CD4-positive, alpha-beta T cell (primary cell): ENCODE measurements at places on chromosomes 12 and 14. TPM values are rescaled to one million over a fixed set of nuclear protein-coding genes. Genes with fewer than 3 reads are reported as not detected.

- H3K27ac ChIP-seq = no peak overlapping the region
- H3K27me3 ChIP-seq = no peaks in the 10 kb centered on the region
- peaks cover 34% of the 10 kb centered on the region for H3K4me1 ChIP-seq
- H3K36me3 ChIP-seq = no peaks in the 10 kb centered on the region
- H3K4me3 ChIP-seq = no peak overlapping the region
These were observed 37.7 kb downstream of the LRRC74A start for GRCh38 chr14:76863724-76864407.

Gene ESPL1
- 0.20 TPM for total RNA-seq

DNA sequence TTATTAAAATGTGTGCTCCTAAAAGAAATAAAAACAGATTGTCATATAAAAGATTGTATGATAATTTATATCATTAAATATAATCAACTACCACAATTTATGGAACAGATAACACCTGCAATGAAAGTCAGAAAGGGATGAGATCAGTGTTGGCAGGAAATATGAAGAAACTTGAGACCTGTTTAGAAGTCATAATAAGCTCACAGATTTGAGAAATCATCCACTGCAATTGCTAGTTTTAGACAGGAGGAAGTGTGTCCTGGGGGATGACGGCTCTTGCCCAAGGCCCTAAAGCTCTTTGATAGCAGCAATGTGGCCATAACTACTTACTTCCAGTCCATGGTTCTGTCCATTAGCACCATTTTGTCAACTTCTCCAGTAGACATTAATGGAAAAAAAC is 122.8 kb upstream of the SOX5 start:
- no peak overlapping the region for H3K27ac ChIP-seq
- DNase-seq = no peak
- no peaks in the 10 kb centered on the region for H3K4me1 ChIP-seq
- H3K27me3 ChIP-seq = no peaks in the 10 kb centered on the region
- H3K4me3 ChIP-seq = no peak overlapping the region
- H3K36me3 ChIP-seq = no peaks in the 10 kb centered on the region

DNA sequence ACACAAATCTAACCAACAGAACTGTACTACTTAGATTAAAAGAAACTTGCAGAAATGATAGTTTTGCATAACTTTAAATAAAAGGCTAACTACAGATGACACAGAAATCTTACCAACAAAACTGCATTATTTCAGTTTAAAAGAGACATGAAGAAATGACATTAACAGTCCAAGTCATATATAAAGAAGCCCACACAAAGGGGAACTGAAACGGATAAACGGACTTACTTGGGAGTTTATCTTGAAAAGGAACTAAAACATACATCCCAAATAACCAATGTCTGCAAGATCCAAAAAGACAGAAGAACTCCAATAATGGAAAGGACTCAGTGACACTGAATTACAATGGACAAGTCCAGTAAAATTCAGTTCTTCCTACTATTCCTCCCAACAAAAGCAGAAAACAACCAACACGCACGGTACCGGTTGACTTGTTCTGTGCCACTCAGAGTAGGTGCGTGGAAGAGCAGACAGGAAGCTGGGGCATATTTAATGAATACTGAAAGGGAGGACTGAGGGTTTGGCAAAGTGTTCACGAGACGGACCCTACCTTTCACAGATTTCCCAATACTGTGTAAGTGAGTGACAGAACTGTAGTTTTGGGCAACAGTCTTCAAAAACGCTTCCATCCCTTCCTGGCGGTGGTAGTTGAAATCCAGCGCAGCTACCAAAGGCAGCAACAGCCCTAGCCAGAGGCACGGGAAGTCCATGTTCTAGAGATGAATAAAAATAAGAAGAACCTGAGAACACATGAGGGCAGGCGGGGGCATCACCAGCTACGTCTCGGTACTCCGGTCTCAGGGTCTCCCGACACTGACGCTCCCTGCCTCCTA is 627 bp downstream of the CPM start:
- no peak overlapping the region for H3K27ac ChIP-seq
- DNase-seq = peak; percentile 35
- no peaks in the 10 kb centered on the region for H3K36me3 ChIP-seq
- peaks cover 8% of the 10 kb centered on the region for H3K4me1 ChIP-seq
- H3K27me3 ChIP-seq = peaks cover 10% of the 10 kb centered on the region

Gene MUCL1
- not detected for total RNA-seq

GRCh38 chr12:26205941-26206340 is 10.6 kb downstream of the SSPN start:
- no peak for DNase-seq
- no peak overlapping the region for H3K4me3 ChIP-seq
- no peaks in the 10 kb centered on the region for H3K27me3 ChIP-seq
- H3K36me3 ChIP-seq = no peaks in the 10 kb centered on the region
- H3K27ac ChIP-seq = no peak overlapping the region

GRCh38 chr14:24277606-24278321 is 6.4 kb upstream of the RABGGTA start:
- H3K4me3 ChIP-seq = no peak overlapping the region
- peaks cover 50% of the 10 kb centered on the region for H3K4me1 ChIP-seq
- H3K36me3 ChIP-seq = no peaks in the 10 kb centered on the region
- no peak for DNase-seq
- no peaks in the 10 kb centered on the region for H3K27me3 ChIP-seq
- no peak overlapping the region for H3K27ac ChIP-seq

DNA sequence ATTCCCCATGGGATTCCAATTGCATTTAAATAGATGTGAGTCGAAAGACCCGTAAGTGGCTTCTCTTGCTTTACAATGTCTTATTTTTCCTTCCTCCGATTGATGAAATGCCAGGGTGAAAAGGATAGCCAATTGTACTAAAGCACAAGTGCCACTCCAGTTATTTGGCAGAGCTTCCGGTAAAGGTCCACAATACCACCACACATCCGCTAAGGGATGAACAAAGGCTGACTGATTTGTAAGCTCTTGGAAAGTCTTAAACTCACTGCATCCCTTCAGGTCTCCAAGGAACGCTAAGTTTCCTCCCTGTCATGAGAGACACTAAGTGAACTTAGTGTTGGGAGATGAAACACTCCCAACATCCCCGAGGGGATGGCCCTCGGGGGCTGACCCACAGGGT is 21.2 kb upstream of the RNASE1 start:
- DNase-seq = no peak
- no peak overlapping the region for H3K27ac ChIP-seq
- no peaks in the 10 kb centered on the region for H3K36me3 ChIP-seq
- H3K27me3 ChIP-seq = peaks cover 3% of the 10 kb centered on the region

Gene RNASE2
- total RNA-seq = 0.34 TPM

DNA sequence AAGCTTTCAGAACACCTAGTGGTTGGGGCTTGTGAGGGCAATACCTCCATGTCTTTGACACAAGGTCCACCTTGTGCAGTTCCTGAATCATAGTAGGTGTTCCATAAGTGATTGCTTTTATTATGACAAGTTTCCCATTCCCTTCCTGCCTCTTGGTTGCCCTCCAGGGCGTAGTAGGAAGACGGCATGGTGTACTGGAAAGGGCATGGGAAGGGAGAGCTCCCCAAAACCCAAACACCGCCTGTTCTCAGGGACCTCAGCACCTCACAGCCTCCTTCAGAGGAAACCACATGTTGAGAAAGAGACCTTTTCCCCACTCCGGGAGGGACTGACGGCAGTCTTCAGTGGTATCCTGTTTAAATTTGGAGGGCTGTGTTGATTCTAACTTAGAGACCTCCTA is 21.1 kb downstream of the EVL start:
- peaks cover 79% of the 10 kb centered on the region for H3K4me1 ChIP-seq
- peaks cover 86% of the 10 kb centered on the region for H3K36me3 ChIP-seq
- no peaks in the 10 kb centered on the region for H3K27me3 ChIP-seq
- DNase-seq = no peak
- H3K27ac ChIP-seq = peak overlapping the region; percentile 15

DNA sequence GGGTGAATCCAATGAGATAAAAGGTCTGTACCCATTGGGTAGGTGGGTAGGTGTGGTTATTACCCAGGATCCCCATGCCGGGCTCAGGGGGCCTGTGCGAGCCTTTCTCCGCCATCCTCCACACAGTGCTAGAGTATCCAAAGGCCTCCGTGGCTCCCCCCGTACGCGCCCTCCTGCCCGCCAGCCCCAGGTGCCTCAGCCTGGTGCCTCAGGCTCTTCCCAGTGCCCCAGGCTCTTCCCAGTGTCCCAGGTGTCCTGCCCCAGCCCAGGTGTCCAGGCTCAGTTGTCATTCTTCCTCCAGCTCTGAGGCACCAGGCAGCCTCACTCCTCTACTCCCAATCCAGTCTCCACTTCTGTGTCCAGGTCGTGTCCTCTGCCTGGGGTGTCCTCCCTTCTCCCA is 27.6 kb upstream of the YY1 start:
- no peaks in the 10 kb centered on the region for H3K27me3 ChIP-seq
- peaks cover 31% of the 10 kb centered on the region for H3K4me1 ChIP-seq
- no peaks in the 10 kb centered on the region for H3K36me3 ChIP-seq
- DNase-seq = no peak
- no peak overlapping the region for H3K4me3 ChIP-seq

Gene SYNE3
- total RNA-seq = 31.4 TPM

GRCh38 chr14:65103150-65103760 is 938 bp upstream of the MAX start:
- H3K4me1 ChIP-seq = peaks cover 18% of the 10 kb centered on the region
- DNase-seq = no peak
- peak overlapping the region; percentile 98 for H3K4me3 ChIP-seq
- H3K27me3 ChIP-seq = no peaks in the 10 kb centered on the region

GRCh38 chr12:124700810-124701592 is 133.6 kb upstream of the NCOR2 start:
- H3K4me1 ChIP-seq = no peaks in the 10 kb centered on the region
- no peaks in the 10 kb centered on the region for H3K36me3 ChIP-seq
- no peak overlapping the region for H3K27ac ChIP-seq
- no peaks in the 10 kb centered on the region for H3K27me3 ChIP-seq

DNA sequence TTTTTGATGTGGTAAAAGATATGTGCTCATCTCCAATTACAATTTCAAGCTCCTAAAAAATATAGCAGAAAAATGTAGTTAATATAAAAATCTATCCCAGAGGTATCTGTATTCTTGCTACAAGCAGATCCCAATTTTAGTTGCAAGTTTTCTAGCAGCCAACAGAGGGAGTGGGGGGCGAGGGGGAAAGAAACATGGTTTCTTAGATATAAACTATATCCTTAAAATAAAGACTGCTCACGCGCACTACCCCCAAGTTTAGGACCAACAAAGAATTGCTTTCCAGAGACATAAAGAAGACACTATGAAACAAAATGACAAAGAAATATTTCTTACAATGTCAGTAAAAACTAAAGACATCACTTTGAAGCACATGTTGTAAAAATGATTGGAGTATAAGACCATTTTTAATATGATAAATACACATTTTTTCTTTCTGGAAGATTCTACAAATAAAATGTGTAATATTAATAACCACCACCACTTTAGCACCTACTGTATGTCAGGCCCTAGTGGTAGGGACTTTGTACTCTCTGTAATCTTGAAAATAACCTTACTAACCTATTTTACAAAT is 5.4 kb downstream of the MAGOHB start:
- DNase-seq = no peak
- peaks cover 11% of the 10 kb centered on the region for H3K4me1 ChIP-seq
- peaks cover 41% of the 10 kb centered on the region for H3K36me3 ChIP-seq
